ENCODE measurements at places on chromosomes 4 and X.

DNA sequence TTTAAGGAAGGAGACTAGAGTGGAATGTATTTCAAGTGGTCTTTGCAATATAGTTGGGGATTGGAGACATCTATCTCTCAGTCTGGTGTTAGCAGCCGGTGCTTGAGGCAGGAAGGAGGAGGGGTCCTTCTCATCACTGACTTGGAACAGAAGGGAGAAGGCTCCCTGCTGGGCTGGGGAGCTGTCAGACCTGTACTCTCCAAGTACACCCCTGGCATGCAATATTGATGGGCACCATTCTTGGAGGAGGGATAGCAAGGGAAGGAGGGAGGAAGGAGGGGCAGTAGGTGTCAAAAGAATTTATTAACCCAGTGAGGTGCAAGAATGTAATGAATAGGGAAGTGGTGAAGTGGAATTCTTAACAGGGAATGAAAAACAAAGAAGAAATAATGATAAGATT lies 338.8 kb downstream of the UNC5C start:
- peak; percentile 45 for DNase-seq

- no peak for DNase-seq
Observed at GRCh38 chr4:23877758-23878229, 12.1 kb downstream of the PPARGC1A start.

GRCh38 chr4:146844761-146845160 lies 100.9 kb downstream of the TTC29 start:
- DNase-seq = peak; percentile 73

GRCh38 chrX:109294097-109294814 lies 187.6 kb downstream of the GUCY2F start:
- no peak for DNase-seq
